ENCODE measurements at places on chromosomes 7 and 10.

DNA sequence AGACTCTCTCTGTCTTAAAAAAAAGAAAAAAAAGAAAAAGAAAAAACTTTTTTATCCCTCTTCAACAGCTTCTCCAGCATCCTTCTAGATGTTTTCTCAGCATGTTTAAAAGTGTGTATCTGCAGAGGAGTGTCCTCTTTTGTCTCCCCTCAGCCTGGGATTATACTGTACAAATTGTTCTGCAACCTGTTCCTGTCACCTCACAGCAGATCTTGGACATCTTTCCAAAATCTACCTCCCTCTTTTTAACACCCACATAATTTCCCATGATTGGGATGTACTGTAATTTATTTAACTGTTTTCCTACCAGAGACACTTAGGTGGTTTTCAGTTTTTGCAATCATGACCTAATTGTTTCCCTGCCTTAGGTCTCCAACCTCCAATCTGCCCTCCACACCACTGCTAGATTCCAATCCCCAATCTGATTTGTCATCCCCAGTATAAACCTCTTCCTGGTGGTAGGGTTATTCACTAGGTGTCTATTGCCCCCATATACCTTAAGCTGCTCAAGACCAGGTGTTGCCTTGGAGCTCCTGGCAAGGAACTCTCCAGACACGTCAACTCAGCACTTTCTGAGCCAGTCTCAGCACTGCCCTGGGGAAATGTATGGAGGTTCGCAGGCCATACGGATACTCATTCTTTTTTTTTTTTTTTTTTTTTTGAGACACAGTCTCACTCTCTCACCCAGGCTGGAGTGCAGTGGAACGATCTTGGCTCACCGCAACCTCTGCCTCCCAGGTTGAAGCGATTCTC lies 17.6 kb upstream of the DDIT4 start:
- no peak for DNase-seq

DNA sequence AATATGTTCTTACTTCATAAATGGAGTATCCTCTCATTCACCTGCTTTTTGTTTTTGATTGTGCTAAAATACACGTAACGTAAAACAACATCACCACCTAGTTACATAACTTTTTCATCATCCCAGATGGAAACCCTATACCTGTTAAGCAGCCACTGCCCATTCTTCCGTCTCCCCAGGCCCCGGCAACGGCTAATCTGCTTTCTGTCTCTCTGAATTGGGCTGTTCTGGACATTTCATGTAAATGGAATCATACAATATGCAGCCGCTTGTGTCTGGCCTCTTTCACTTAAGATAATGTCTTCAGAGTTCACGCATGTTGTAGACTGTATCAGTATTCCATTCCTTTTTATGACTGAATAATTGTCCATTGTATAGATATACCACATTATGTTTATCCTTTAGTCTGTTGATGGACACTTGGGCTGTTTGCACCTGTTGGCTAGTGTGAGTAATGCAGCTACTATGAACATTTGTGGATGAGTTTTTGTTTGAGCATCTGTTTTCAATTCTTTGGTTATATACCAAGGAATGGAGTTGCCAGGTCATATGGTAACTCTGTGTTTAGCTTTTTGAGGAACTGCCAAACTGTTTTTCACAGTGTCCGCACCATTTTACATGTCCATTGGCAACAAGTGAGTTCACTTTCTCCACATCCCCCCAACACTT lies 14.1 kb upstream of the SUN1 start:
- peak; percentile 79 for DNase-seq

DNA sequence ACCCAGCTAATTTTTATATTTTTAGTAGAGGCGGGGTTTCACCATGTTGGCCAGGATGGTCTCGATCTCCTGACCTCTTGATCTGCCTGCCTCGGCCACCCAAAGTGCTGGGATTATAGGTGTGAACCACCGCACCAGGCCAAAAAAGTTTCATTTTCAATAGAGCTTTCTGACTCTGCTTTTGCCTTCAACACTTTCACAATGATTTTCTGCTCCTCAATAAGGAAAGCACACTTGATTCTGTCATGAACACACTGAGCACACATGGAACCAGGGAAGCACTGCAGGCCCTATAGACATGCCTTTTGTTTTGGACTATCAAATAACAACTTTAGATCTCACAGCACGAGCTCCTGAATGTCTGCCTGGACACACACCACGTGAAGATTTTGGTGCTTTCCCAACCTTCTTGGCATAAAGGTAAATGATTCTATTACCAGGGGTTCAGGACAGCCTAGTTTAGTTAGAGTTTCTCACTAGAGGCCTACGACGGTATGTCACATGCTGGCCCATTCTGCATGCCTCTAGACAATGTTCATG lies 8.0 kb downstream of the RRP12 start:
- no peak for DNase-seq

- DNase-seq, result no peak
Observed at GRCh38 chr7:30815951-30816644, 44.9 kb downstream of the MINDY4 start.

DNA sequence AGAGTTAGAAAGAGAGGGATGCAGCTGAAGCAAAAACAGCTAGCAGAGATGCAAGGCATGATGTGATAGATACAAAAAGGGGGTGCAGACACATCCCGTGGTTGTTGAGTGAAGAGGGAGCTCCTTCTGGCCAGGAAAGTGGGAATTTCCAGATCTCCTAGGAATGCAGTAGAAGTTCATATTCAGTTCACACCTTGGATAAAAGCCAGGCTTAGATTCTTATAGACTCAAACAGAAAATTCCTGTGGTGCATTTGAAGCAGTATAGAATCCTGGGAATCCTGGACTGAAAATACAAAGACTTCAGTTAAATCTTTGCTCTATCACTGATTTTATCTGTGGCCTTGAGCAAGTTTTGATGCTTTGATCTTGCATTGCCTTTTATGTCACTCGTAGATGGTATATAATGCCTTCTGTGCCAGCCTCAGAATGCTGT lies 33.9 kb downstream of the SGPL1 start:
- peak; percentile 78 for DNase-seq

- peak; percentile 5 for DNase-seq
Observed at GRCh38 chr7:132117181-132117580, 459.1 kb downstream of the PLXNA4 start.

DNA sequence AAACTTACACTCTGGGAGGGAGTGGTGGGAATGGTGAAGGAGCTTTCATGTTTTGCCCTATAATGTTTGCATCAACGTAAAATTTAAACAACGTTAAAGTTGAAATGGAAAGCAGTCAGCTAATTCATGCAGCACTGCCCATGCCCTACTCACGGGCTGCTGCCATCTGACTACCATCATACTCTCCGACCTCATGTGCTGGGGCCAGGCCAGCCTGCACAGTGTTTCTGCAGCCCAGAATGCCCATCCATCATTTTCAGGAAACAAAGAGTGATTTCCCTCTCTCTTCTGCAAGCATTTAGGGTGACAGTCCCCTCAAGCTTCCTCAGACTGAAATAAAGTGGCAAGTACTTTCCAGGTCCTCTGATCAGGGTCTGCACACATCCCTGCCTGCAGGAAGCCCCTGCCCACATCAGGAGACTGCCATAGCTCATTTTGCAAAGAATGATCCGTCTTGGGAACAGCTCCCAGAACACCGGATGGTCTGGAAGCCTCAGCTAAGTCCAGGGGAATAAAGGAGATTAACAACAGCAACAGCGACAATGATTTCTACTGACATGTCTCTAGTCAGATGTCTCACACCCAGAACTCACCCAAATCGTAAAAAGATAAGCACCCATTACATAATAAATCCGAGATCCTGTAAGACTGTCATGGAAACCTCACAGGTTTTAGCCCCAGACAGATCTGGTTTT lies 40.3 kb downstream of the ARHGAP22 start:
- no peak for DNase-seq

DNA sequence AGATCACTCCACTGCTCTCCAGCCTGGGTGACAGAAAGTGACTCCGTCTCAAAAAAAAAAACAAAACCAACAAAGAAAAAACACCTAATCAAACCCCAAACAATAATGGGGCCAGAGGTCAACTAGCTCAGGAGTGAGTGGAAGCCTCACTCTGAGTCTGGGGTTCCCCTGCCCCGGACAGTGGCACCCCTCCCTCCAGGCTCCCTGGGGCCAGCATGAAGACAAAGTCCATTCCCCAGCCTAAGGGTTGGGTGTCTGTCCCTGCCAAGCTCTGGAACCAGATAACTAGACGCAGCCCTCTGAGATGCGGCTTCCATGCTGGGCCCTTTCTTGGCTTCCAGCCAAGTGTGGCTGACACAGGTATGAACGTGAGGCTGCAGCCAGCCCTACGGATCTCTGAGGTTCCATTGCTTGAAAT lies 1.7 kb upstream of the FUOM start:
- DNase-seq, result no peak

DNA sequence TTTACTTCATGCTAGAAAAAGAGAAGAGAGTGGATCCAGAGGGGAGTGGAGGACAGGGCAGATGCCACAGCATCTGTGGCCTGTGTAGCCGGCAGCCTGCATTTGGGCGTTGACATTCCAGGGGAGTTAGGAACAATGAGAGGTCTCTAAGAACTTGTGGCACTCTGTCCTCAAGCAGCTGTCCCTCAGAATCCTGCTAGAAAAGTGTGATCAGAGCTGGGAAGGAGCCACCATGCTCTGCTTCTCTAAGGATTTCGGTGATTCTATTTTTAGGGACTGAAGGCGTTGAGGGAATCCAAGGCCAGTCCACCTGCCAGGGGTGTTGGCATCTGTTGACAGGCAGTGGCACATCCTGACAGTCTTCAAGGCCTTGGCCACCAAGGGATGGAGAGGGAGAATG lies 7.6 kb downstream of the LRIT2 start:
- no peak for DNase-seq

GRCh38 chr7:86928308-86928707 lies 131.1 kb downstream of the ELAPOR2 start:
- DNase-seq, result no peak

GRCh38 chr7:32559480-32559879 lies 64.2 kb downstream of the AVL9 start:
- no peak for DNase-seq

DNA sequence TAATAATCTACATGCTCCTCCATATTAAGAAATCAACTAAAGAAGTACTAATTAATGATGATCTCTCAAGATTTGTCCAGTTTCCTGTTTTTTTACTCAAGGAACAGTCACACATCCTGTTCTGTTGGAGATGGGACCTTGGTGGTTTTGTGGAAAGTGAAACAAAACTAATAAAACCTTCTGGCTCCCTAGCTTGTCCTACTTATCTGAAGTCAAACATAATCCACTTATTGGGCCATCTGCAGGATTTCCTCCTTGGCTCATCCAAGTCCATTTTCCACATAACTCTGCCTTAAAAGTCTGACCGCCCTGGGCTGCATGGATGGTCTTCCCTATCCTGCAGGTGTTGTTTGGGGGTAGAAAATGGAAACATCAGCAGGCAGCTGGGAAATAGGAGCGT lies 39.4 kb upstream of the TARP start:
- DNase-seq, result no peak

- no peak for DNase-seq
Observed at GRCh38 chr10:129839285-129840195, 124.5 kb downstream of the EBF3 start.
